ENCODE measurements at places on chromosomes 11 and 22.

DNA sequence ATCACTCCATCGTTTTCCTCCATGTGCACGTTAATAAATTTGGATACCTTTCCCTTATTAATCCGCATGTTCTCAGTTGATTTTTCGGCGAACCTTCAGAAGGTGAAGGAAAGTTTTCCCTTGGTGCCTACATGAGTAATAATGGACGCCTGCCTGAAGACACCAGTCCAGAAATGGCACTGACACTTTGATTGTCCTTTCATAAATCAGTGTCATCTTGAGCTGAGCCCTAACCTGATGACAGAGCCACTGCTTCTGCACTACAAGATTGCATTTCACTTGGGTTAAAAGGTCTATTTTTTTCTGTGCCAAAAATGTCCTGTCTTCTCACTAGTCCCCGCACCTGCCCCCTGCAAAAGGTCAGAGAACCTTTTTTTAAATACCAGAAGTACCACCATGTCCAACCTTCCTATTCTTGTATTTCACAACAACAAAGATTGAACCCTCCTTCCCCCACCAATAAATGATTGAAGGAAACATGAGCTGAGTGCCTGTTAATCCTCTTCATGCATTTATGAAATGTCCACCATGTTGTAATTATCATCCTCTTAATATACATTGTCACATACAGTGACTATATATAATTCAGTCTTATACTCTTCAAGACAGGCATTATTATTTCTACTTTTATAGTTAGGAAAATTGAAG lies 219.9 kb upstream of the UBASH3B start:
- DNase-seq, result no peak

- no peak for DNase-seq
Observed at GRCh38 chr22:40612291-40612751, 24.2 kb downstream of the MRTFA start.

DNA sequence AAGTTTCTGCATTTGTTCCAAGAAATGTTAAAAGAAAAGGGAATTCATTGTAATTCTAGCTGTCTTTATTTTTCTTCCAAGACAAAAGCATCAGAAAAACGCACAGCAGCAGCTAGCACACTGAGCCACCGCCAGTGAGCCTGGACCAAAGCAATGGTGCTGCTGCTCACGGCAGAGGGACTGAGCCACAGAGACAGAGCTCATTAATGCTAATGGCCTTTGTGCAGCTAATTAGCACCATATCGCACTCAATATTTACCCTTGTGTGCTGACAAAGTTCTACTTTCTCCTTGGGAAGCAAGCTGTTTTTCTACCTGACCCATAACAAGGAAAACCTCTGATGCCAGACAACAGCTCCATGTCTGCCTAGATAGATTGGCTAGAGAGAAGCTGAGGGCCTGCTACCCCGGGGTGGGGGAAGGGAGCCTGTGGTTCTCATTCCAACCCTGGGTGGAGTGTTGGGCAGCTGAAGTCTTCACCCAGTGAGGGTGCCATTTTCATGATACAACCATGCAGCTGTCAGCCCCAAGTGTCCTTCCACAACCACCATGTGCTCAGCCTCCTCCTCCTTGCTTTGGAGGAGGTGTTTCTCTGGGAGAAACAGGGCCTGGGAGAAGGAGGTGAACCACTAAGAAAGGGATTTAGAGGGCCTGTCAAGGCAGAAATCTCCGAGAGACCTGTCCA lies 131.1 kb upstream of the NCAM1 start:
- DNase-seq, result no peak

DNA sequence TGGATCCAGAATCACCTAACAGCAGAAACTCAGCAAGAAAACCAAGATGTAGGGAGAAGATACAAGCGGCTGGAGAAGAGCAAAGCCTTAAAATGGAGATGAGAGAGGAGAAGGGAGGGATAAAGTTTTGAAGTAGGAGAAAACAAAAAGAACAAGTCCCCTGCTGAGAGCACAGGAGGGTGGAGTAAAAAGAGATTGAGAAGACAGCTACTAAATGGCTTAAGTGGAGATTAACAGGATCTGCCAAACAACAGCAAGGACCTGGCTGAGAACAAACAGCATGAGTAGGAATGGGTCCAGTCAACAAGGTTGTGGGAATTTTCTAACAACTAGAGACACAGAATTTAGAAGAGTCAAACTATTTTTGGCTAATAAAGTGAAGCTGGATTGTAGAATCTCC lies 18.1 kb downstream of the BTG4 start:
- DNase-seq, result no peak

DNA sequence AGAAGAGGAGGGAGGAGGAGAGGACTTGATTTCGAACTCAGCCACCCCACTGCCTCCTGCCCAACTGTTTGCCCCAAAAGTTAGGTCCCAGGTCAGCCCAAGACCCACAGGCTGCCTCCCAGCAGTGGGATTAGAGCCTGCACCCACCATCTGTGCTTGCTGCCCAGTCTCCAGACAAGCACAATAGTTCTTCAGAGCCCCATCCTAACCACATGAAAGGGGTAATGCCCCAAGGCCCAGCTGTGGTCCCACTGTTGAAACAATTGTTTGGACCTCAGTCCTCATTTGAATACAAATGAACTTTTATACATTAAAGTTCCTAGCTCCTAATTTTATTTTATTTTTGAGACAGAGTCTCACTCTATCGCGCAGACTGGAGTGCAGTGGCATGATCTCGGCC lies 5.4 kb upstream of the VPS51 start:
- no peak for DNase-seq

DNA sequence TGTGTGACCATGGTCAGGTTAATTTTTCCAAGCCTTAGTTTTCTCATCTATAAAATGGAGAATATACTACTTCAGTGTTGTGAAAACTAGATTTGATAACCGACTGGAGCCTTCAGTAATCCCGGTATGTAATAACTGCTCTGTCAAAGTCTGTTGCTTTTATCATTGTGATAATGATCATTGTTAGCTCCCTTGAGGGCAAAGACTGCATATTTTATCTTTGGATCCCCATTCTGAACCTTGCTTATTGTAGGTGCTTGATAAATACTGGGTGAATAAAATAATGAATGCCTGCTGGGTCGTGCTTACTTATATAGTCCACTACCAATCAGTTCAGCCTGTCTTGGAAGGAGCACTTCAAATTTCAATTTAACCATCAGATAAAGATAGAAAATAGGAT lies 105.3 kb downstream of the ARFGAP2 start:
- no peak for DNase-seq

- no peak for DNase-seq
Observed at GRCh38 chr11:17613983-17614382, 66.9 kb downstream of the OTOG start.

DNA sequence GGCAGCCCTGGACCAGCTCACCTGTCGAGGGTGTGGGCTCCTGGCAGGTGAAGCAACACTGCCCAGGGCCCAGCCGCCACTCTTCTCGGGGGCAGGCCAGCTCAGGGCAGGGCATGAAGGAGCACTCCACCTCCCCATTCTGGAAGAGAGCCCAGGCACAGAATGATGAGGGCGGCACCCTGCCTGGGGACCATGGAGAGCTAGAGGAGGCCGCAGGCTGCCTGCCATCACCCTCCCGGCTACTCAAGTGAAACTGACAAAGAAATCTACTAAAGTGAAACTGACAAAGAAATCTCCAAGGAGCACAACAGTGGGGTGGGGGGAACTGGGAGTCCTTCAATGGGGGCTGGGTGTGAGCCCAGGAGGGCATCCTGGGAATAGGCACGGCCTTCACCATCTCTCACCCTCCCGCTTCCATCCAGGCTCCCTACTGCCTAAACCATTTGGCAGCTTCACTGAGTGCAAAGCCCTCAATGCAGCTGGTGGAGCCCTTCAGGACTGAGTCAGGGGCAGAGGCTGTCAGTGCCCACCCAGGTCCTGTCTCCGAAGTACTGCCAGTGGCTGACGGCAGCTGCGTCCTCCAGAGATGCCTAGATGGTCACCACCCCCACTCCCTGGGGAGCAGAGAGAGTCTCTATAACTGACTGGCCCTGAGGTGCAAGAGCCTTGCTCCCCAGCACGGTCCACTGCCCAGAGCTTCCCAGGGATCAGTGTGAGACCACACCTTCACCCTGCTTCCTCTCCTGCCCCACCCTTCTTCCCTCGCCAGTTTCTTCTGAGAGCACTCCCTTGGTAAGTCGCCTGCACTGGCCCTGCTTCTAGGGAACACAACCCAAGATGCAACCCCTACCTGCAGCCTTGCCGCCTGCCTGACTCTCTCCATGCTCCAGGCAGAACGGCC lies 21.7 kb downstream of the VWCE start:
- DNase-seq, result no peak

- no peak for DNase-seq
Observed at GRCh38 chr11:44311339-44312261, 1.7 kb upstream of the ALX4 start.

DNA sequence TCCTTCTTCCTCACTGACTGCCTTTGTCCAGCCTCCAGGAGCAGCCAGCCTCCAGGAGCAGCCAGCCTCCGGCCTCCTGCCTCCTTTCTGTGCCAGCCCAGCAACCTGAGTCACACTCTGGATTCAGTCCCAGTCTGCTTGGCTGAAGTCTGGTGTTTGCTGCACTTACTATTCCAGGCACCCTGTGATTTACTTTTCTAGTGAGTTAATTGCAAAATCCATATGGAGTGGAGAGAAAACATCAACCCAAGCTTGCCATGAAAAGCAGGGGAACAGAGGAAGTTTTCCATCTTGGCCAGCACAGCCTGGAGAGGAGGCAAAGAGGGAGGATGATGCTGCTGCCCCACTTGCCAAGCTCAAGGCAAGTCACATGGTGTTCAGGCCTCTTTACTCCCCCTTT lies 400.5 kb downstream of the TENM4 start:
- no peak for DNase-seq

DNA sequence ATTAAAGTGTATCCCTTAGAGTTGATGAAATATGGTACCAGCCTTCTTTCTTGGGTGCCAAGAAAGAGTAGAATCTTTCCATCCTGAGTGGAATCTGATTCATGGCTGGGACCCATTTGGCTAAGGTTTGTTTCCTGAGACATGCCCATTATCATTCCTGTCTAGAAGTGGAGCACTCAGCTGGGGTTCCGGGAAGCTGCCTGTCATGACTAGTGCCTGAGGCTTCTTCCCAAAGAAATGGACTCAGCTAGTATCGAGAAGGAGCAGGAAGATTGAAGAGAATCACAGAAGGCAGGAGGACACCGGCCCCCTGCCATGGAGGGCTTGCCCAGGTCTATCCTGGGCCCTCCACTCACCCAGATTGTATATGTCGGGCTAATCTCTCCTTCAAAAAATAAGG lies 57.6 kb downstream of the KREMEN1 start:
- no peak for DNase-seq

DNA sequence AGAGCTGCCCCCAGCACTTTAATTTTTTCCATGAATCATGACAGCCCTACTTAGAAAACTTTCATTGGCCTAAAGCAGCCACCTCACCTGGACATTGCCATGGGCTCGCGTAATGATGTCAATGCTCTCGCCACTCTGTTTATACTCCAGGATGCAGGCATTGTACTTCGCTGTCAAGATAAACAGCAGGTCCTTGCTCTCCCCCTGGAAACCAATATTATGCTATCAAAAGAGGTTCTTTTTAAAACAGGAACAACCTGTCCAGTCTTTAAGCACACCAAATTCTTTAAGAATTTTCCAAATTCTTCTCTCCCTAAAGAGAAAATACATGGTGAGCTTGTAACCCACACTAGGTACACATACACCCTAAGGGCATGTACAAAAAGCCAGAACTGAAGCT lies 3.0 kb downstream of the DDB1 start:
- DNase-seq, result no peak

- no peak for DNase-seq
Observed at GRCh38 chr11:64647019-64647779, 56.2 kb downstream of the SLC22A12 start.

Measured in WTC11 (cell line).